Activated T-cell treated with anti-CD3 and anti-CD28 coated beads, Interleukin-2, amount 50 U/mL, for 72 hours (primary cell): ENCODE measurements at places on chromosomes 6 and 20. TPM values are rescaled to one million over a fixed set of nuclear protein-coding genes. Genes with fewer than 3 reads are reported as not detected.

Gene ANGPT4
- total RNA-seq, result not detected

DNA sequence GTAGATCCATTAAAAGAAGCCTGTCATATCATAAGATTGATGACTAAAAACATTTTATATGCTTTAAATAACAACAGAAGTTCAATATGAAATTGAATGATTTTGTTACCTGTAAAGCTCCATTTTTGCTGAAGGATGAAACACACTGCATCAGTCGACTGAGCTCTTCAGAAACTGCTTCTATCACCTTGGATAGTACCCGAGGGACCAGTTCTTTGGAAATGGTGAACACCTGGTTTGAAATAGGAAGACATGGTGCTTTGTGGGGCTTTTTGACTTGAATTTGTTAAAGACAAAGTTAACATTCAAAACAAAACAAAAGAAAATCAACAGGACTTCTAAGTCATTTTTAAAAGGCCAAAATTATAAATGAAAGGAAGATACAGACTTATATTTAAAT, 105.7 kb downstream of the IRF4 start:
- no peak for DNase-seq

DNA sequence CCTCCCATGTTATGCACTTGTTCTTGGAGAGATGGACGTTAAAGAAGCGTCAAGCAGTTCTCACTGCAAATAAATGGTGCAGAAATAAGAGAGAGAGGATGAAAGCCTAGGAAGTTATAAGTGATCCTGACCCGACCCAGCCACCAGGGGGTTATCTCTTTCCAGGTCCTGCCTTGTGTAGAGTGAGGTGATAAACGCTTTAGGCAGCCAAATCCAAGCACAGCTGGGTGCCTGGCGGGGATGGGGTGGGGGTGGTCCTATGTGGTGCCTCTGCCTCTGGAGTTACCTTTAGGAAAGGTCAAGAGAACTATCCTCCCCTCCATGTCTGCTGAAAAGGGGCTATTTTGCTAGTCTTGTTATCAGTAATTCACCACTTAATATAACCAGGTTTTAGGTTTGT, 9.2 kb upstream of the TFAP2A start:
- DNase-seq, result no peak

- DNase-seq, result peak; percentile 11
These were observed 30.3 kb downstream of the AK9 start for GRCh38 chr6:109660526-109661320.

Gene NRSN2
- 12.9 TPM for total RNA-seq

Gene BPIFB4
- not detected for total RNA-seq

Gene NSFL1C
- 75.4 TPM for total RNA-seq

- no peak for DNase-seq
These were observed 159.6 kb downstream of the SYNDIG1 start for GRCh38 chr20:24628985-24629384.

Gene TOX2
- 42.8 TPM for total RNA-seq

Gene LTV1
- 19.9 TPM for total RNA-seq

DNA sequence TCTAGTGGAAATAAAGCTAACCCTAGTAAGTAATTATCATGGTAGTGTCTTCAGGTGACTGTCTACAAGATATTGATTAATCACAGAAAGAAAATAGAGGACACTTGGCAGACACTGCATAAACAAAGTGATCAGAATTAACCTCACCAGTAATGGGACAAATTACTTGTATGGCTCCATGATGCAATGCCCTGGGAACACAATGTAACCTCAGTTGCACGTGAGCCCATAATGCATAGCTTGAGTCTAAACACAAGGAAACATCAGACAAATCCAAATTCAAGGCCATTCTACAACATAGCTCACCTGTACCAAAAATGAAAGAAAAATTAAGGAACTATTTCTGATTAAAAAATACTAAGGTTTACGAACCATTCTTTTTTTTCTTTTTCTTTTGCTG, 92.4 kb upstream of the SSTR4 start:
- no peak for DNase-seq

DNA sequence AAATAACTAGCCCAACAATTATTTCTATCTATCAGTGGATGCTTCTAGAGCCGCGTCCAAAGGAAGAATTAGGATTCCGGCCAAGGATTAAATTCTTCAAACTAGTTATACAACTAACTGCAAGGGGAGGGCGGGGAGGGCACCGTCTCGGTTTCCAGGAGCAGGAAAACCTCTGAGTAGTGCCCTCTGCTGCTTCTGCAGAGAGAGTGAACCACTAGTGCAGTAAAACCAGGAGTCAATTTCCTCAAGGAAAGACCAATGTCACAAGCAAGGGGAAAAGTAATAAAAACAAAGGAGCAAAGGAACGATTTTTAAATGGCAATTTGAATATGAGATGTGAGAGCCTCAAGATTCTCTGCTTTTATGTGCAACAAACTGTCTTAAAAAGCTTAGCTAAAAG, 16.5 kb upstream of the UBE2J1 start:
- no peak for DNase-seq

DNA sequence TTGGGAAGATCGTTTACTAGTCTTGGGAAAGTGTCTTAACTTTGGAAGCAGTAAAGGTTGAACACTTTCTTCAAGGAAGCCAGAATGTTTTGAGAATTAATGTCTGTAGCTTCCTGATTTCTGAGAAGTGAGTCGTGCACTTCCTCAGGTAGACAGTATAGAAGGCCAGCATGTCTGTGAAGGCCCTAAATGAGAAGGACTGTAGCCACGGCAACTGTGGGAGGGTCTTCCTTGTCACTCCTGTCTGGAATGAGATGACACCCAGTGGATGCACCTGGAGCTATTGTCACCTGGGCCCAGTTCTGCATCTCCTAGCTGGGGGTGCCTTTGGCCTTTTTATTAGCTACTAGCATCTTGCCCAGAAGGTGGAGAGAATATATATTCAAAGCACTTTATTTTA, 8.8 kb downstream of the STX16 start:
- no peak for DNase-seq

Gene RAET1G
- total RNA-seq, result not detected

Gene DLK2
- total RNA-seq, result 2.6 TPM

GRCh38 chr6:72620871-72621290, 983 bp upstream of the KCNQ5 start:
- DNase-seq, result peak; percentile 38

- no peak for DNase-seq
These were observed 672.0 kb downstream of the RNF144B start for GRCh38 chr6:19059102-19059501.

Gene IRAK1BP1
- 3.3 TPM for total RNA-seq

Gene XRN2
- total RNA-seq, result 77.9 TPM

DNA sequence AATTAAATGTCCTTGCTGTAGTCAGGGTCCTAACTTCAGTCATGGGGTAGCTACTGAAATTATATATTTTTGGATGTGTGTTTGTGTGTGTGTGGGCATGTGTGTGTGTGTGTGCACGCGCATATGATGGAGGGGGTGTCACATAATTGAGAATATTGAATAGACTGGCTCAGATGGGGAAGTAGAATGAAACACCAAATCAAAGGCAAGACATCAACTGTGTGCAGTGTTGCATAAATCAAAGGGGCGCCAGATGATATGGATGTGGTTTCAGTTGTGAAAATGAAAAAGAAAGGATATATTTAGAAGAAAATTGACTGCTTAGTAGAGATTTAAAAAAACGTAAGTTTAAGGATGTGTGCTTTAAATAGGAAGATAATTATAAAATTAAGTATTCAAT, 144.2 kb upstream of the CEP162 start:
- no peak for DNase-seq
